ENCODE measurements at places on chromosomes 1 and 21.

DNA sequence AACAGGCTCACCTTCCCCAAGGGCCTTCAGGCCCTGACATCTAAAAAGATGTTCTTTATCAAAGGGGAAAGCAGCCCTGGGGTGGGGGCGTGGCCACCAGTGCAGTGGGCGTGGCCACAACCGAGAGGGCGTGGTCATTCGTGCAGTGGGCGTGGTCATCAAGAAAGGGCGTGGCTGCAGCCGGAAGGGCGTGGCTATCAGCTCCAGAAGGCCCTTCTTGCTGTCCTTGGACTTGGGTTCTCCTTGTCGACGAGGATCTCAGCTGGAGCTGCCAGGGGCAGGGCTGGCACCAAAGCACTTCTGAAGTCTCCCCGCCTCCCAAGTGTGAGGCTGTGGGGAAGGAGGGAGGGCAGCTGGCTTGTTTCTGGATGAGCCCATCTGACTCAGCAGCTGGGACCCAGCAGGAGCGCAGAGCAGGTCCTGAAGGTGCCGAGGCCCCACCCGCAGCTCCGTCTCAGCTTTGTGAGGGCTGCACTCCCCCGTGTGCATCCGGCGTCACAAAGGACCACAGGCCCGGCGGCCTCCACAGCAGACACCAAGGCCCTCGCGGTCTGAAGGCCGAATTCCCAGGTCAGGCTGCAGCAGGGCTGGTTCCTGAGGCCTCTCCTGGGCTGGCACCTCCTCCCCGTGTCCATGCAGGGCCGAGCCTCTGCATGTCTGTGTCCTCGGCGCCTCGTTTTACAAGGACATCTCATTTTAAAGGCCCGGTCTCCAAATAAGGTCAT lies 12.8 kb downstream of the PDE9A start:
- no peak for DNase-seq

GRCh38 chr21:27277110-27277509 lies 310.2 kb upstream of the ADAMTS5 start:
- DNase-seq: no peak

DNA sequence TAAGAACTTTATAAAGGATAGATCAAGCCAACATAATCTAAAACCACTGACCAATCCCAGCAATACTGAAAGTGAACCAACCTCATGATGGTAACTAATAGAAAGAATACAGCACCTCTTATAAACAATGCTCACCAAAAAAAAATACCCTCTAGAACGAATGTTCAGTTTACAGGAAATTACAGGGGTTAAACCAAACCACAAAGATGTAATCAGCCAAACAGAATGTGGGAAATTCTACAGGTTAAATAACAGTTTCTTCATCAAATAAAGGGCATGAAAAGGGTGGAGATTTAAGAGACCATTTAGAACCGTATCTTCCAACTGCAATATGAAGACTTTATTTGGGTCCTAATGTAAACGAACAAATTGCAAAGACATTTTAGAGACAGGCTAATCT lies 30.4 kb downstream of the ARID4B start:
- DNase-seq: no peak

DNA sequence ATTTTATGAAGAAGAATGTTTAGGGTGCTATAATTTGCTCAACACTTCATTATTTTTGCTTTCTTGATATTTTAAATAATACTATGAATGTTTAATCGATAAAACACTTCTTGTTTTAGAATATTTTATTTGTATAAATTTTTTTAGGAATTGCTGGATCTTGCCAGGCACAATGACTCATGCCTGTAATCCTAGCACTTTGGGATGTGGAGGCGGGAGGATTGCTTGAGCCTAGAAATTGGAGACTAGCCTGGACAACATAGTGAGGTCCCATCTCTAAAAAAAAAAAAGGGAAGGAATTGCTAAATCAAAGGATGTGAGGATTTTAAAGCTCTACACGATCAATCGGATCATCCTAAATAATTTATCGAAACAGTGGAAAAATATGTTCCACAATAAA lies 17.6 kb downstream of the RNF11 start:
- DNase-seq: no peak

- no peak for DNase-seq
Measured at GRCh38 chr1:232980355-232980978, 30.1 kb downstream of the NTPCR start.
